ENCODE measurements at places on chromosomes 16 and 17.

DNA sequence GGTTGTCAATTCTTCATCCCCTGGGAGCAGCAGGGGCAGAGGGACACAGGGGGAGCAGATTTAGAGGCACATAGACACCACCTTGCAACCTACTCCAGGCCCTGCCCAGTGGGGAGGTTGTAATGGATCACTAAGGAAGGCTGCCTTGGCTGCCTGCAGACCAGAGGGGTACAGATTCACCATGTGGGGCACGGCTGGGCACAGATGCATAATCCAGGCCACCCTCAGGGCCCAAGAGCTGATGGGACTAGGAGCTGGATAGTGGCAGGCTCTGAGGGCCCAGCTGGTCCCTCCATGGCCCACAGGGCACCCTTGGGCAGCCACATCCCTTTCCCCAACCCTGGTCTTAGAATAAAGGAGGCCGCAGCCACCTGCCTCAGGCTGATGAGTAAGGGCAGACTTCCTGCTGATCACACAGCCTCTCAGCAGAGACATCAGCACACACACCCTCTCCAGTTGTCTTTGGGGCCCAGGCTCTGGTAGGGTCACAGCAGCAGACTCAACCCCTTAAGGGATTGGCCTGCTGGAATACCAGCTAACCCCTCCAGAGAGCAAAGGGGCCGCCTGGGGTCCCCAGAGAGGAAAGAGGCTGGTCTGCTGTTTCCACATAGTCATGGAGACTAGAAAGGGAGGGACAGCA lies 224.9 kb downstream of the GSG1L start:
- DNase-seq, result no peak

GRCh38 chr17:83174362-83175118 lies 95.1 kb downstream of the METRNL start:
- DNase-seq, result peak; percentile 48

DNA sequence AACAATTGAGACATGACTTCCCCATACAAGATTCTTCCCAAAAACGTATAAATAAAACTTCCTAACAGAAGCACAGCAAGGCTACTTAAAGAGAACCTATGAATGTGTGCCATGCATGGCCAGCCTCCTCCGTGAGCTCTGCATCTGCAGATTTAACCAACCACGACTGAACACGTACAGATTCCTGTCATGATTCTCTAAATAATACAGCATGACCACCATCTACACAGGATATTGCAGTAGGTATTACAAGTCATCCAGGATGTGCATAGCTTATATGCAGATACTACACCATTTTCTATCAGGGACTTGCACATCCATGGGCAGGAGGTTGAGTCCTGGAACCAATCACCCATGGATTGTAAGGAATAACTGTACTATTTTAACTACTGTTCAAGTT lies 1.4 kb upstream of the QRICH2 start:
- DNase-seq, result no peak

DNA sequence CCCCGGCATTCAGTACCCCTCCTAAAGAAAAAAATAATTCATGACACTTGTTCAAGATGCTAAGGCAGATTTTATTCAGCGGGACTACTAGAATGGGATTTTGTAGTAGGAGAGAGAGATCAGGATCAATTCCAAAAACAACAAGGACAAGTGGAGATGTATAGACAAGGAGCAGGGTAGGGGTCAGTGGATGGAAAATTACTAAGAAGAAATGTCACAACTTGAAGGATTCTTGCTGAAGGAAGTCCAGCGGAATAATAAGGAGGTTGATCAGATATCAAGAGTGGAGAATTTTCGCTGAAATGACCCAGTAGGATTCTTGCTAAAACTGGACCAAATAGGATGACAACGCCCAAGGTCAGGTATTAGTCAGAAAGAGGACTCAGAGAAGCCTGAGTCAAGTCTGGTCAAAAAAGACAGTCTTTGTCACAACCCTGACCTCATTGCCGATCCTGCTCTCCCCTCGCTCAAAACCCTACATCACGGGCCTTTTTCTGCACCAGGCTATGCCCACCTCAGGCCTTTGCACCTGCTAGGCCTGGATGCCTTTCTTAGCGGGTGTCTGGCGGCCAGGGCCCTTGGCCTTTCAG lies 36.9 kb downstream of the MMD start:
- no peak for DNase-seq

DNA sequence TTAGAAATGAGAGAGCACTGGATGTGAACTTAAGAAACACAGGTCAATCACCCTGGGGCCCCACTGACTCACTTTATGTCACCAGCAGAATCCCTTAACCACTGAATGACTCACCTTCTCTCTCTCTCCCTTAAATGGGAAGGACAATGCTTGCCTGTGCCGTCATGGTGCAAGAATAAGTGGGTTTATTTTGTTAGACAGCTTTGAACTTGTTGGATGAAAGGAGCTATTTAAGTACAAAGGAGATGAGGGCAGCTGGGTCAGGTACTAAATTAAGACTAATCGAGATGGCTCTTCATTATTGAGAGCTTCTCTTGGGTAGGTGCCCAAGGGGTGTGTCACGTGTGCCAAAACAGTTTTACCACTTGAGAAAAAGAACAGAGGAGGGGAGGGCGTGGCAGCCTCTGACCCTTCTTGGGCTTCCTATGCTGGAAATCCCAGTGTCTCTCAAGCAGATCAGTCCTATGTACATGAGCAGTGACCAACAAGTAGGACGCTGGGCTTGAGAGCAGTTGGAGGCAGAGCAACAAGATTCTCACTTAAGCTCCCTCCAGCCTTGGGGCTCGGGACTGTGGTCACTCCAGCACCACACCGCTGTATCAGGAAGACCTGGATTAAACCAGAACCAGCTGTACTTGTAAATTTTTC lies 6.7 kb upstream of the KRT31 start:
- DNase-seq, result peak; percentile 88

- DNase-seq, result no peak
These were observed 14.5 kb upstream of the SLC47A2 start for GRCh38 chr17:19730843-19731242.

DNA sequence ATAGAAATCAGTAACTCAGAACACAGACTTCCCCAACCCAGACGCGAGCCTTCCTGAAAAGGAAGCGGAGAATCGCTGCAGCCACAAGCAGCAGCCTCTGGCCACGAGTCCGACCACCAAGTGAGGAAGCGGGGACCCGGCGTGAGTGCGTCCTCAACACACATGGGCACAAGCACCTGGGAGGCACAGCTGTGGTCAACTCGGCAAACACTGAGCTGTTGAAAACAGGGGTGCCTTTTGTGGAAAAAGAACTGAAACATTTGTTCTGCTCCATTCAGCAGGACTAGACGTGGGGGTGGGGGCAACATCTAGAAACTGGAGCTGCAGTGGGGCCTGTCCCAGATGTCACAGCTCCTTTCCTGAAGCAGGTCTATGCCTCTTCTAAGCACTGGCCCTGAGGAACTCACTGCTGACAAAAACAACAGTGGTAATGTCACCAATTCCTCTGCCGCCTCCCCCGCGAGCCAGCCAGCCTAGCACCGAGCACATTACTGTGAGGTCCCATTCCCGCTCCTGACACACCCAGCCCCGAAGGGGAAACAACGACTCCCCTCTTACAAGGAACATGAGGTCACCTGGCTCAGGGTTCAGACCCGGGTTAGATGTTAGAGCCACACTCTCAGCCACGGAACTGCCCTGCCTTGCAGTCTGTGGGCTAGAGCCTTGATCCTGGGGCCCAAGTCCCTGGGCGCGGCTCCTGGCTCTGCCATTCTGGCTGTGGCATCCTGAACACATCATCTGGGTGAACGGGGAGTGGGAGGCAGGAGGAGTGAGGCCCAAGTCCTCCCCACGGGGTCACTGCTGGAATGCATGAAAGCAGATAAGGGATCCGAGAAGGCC lies 29.0 kb downstream of the KDM8 start:
- DNase-seq, result no peak

DNA sequence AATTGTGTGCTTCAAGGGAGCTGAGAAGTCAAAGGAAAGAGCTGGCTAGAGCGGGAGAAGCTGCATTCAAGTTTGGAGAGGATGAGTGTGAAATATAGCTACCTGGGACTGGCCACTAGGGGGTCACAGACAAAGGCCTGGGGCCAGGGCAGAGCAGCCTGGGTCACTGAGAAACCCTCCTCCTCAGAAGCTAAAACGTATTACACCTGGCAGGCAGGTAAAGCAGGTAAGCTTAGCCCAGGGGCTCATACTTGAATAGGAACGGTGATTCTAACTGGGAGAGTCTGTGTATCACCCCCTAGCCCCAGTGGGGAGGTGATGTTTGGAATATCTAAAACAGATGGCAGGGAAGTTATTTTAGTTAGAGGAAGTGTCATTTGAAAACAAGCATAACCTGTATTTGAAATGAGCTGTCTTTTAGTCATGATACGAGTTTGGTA lies 6.8 kb downstream of the KRT37 start:
- DNase-seq, result no peak

GRCh38 chr17:29589524-29590410 lies at the start of gene GIT1:
TSS of gene GIT1 (minus strand) at chr17:29589648. CDS start at chr17:29589378, 270 bp downstream.
- peak; percentile 50 for DNase-seq

DNA sequence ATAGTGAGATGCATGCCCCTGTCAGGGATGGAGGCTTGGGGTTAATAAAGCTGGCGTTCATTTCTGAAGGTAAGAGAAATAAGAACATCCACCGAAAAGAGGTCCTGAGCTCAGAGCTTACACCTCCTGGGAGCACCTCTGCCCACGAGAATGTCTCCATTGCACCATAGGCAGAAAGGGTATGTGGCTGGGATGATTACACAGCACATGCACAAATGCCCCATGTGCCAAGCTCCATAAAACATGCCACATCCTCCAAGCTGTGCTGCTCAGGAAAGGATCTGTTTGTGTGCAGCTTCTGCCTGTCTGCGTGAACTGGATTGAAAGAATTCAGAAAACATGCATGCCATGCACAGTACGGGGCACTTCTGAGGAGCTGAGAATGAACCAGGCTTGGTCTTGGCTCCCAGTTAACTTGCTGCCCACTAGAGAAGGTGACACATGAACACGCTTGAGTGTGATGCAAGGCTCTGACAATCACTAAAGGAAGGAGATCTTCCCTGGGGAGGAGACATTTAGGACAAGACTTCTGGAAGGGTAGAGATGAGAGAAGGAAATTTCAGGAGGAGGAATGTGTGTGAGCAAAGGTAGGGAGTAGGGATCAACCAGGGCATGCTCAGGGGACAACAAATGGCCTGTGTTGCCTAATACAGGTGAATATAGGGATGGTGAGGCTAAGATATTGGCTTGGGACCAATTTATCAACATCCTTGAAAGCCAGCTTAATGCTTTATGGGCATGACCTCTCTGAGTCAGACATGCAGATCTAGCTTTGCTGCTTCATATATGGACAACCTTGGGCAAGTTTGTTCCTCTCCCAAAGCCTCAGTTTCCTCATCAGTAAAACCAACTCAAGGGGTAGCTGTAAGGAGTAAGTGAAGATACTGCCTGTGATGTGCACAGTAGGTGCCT lies 32.0 kb upstream of the SMPD3 start:
- no peak for DNase-seq

DNA sequence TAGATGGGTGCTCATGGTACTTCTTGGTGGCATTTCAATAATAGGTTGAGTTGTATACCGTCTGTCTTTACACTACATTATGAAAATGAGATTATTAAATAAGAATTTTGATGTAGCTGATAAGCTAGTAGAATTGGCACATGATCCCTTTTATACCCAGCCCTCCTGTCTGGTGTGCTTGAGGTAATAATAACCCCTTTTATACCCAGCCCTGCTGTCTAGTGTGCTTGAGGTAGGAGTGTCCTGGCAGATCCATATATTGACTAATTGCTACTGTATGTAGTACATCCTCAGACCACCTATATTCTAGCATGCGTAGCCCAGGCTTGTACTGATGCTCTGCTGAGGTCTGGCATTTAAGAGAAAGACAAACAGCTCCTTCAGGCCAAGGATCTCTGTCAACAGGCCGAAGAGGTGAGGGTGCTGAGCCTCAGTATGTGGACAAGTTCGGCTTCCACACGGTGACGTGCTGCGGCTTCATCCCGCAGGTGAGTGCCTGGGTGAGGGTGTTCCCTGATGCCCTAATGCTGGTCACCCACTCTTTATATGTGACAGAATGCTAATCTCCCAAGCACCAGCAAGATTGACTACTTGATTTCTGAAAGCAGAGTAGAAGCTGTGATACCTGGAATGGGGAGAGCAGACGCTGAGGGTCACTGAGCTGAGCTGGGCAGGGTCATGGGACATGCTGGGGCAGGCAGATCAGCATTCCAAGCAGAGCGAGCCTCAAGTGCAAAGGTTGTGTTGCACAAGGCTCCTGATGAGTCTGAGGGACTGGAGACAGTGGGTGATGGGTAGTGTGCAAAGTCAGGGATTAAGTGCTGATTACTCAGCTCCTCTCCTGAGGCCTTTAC lies 5.7 kb downstream of the FN3K start:
- no peak for DNase-seq

DNA sequence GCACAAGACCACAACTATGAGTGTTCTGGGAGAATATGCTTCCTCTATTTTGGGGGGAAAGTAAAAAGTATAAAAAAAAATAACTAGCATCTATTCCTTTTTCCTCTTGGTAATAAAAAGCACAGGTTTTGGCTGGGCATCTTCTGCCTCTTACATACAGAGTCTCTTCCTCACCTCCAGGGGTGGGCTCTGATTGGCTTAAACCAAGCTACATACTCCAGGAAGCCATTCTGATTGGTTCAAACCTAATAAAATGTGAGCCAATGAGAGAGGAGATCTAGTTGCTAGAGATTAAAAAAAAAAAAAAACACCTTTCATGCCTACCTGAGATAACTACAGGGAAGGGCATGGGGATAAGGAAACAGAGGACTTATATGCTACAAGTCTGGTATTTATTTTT lies 365.9 kb upstream of the ERCC4 start:
- no peak for DNase-seq

DNA sequence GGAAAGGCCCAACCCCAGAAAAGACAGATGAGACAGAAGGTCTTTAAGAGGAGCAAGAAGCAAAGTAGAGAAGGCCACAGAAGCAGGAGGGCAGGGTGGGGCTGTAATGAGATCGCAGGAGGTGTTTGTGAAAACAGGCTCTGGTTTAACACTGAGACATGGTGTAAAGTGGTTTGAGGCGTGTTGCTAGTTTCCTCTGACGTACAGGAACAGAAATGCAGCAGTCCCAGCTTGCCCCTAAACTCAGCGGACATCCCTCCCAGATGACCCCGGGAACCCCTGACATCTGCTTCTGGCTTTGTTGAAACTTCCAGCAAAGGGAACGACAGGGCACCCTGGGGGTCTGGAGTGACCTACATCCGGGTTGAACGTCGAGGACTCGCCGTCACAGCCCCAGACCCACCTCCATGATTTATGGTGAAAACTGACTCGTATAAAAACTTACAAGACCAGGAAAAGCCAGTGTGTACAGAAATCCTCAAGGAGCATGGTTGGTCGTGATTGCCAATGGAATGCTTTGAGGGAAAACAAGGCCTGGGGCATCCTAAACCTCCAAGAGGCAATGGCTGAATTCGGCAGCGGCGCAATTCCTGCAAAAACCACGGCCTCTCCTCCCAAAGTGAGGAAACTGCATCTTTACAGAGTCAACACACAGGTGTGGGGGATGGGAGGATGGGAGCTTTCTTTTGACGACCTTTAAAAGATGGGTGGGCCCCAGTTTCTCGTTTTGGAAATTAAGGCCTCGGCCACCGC lies 25.8 kb downstream of the LITAF start:
- DNase-seq, result no peak

GRCh38 chr17:15907290-15907689 lies 37.6 kb upstream of the ADORA2B start:
- no peak for DNase-seq

- no peak for DNase-seq
These were observed 9.4 kb downstream of the CYGB start for GRCh38 chr17:76528156-76528527.

- DNase-seq, result peak; percentile 68
These were observed at the start of gene HS3ST3A1 for GRCh38 chr17:13601776-13602551. TSS of gene HS3ST3A1 (minus strand) at chr17:13601929. CDS start at chr17:13601129, 800 bp downstream.

Data from skeletal muscle cell (primary cell).